ENCODE measurements at places on chromosomes 13 and 19.
A peak's percentile ranks its signal among the peaks of the same experiment; 100 is the strongest.

- DNase-seq, result no peak
These were observed 55.8 kb downstream of the VAV1 start for GRCh38 chr19:6828306-6828697.

- no peak for DNase-seq
These were observed 29.2 kb downstream of the SYDE1 start for GRCh38 chr19:15136234-15136954.

GRCh38 chr13:24313439-24313838, 4.1 kb downstream of the C1QTNF9 start:
- no peak for DNase-seq

DNA sequence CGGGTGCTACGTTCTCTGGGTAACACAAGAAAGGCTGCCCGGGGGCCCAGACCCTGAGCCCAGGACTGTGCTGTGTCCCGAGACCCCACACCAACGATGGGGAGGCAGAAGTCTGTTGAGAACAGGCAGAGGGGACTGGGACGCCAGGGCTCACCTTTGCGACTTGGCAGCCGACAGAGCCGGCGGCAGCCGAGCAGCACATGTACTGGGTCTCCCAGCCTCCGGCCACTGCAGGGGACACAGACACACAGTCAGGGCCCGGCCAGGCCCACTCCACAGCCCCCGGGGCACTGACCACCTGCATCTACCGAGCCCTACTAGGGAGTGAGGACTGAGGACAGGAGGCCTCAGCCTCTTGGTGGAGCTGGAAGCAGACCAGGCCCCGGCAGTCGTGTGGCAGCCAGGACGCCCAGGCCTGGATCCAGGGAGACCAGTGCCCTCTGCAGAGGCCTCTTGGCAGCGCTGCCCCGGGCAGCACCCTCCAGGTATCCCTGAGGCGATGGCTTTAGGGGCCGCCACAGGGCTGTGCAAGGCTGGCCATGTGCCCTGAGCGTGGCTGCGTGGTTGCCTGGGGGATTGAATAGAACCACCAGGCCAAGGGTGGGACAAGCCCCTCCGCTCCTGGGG, 5.6 kb upstream of the ATP8B3 start:
- no peak for DNase-seq

GRCh38 chr19:38970664-38971532, 4.6 kb downstream of the FBXO17 start:
- DNase-seq, result no peak

GRCh38 chr19:16288544-16288943, 36.1 kb upstream of the KLF2 start:
- DNase-seq, result no peak

DNA sequence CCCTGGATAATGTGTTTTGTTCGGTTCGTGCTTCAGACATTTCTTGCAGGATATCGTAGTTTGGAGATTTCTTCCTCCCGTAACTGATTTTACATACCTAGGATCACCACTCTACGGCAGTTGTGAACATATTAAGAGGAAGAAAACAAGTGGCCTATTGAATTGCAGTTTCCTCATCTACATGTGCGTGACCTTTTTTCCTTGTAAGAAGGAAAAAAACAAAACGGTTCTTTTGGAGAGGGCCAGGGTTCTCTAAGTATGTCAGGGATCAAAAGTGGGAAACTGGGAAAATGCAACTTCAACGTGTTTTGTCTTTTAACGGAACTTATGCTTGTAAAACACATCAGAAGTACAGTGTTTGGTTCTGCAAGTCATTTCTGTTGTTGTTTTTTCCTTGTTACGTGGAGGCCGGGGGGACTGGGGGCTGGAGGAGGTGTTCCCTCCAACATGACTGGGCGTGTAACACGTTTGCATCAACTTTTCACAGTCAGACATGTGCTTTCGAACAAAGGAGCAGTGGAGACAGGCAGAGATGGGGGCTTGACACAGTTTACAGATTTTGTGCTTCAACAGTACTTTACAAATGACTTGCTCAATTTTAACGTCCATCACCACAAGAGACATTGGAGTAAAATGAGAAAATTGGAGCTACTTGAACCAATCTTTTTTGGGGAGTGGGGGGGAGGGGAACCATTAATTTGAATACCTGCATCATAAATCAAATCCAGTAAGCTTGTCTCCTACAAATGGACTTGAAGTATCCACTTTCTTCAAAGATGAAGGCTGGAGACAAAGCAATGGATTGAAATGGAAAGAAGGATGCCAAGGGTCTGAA, 3.8 kb downstream of the ZC3H4 start:
- peak; percentile 63 for DNase-seq

DNA sequence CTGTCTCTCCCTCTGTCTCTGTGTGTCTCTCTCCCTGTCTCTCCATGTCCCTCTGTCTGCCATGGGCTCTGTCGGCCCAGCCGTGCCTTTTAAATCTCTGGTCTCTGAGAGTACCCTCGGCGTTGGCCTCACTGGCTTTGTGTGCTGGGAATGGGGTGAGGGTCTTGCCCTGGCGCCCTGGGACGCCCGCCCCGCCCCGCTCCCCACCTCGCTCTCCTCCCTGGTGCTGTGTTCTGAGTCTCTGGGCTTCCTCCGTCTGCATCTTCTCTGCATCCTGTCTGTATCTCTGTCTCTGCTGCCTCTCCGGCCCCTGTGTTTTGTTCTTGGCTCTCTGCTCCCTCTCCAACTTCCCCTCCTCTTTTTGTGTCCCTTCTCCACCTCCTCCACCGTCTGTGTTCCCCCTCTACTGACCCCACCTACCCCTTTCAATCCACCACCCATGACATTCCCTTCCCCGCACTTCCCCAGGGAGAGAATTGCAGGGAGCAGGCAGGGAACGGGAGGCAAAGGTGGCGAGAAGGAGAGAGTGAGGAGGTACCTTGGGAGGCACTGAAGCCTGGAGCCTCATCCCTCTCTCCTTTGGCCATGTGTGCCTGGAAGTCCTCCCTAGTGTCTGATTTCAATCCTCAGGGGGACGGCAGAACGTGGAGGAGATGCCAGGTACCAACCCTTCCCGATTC, 4.0 kb upstream of the MEIS3 start:
- DNase-seq, result no peak

DNA sequence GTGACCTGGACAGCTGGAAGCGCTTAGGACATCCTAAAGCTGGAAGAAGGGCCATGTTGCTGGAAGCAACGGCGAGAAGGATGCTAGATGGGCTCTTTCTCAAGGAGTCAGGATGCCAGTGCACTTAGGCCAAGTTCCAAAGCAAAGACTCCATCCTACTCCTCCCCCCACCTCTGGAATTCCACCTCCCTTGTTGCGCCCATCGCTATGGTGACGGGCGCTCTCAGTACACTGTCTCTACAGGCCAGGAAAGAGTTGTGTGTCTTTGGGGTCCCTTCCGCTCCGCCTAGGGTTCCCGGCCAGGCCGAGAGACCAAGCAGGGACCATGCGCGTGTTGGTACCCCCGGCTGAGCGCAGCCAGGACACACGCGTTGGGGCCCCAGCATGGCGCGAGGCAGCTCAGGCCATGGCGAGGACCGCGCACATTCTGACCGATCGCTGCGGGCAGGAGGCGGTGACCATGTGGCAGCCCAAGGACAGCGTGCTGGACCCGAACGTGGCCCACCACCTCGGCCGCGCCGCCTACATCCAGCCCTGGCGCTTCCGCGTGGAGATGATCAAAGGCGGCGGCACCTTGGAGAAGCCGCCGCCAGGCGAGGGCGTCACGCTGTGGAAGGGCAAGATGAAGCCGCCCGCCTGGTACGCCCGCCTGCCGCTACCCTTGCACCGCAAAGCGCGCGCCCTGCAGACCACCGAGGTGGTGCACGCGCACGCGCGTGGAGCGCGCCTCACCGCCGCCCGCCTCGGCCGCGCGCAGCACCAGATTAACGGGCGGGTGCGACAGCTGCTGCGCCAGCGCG, 31.0 kb upstream of the SLC1A6 start:
- DNase-seq, result no peak

- no peak for DNase-seq
These were observed 393.2 kb downstream of the DLEU7 start for GRCh38 chr13:50450279-50450678.

DNA sequence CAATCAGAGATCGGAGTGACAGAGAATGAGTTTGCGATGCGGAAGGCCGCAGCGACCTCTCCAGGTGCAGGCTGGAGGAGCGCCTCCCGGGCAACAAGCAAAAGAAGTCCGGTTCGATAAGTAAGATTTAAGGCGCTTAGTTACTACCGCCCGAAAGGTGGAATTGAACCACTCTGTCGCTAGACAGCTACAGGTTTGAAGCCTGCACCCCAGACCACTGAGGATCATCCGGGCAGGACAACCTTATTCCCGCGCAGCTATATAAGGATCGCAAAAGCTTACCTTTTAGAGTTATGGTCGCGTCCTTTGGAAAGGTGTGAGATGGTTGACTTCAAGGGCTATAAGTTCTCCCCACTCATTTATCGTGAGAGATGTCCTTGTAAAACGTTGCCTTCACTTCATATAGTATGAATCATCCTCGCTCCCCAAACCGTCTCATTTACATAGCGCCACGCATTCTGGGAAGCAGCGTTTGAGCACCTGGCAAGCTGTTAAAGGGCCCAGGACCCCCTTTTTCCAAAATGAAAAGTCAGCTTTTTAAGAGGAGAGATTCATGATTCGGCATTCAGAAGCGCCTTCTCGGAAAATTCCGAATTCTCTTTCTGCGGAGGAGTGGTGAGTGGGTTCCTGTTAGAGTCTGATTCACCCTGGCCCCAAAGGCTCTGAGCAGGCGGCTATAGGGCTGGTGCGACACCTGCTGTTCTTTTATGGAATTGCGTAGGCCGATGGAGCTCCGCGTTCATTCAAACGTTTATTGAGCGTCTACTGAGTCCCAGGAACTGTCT, 10.8 kb downstream of the FOSB start:
- DNase-seq, result peak; percentile 89

- DNase-seq, result no peak
These were observed 35.2 kb downstream of the MBNL2 start for GRCh38 chr13:97257228-97257755.

- DNase-seq, result no peak
These were observed 262.1 kb downstream of the DCT start for GRCh38 chr13:94217370-94217769.

DNA sequence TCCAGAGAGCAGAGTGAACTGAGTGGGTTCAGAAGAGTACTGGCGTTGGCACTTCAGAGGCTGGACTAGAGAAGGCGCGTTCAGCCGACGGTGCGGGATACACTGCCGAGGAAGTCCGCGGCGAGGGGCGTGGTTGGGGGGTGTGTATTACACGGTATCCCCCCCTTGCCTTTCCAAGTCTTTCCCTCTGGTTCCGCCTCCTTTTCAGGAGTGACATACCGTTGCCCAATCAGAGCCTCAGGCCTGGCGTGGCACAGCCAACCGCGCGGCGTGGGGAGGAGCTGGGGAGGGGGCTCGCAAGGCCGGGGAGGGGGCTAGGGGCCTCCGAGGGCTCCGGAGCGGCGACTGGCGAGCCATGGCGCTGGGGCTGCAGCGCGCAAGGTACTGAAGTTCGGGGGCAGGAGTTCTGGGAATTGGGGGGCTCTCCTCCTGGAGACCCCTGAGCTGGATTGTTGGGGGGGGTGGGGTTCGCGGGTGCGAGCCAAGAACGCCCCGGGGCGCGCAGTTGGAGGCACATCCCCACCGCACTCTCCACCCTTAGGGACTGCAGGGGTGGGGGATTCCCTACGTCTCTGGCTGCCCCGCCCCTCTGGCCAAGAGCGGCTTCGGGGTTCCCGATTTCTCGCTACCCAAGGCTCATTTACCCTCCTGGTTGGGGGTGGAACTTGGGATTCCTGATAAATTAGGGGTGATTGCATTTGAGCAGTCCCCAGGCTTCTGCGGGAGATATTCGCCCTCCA, at the start of gene HIF3A:
TSS of gene HIF3A (plus strand) at position 321 of the 740 bp plus-strand sequence. CDS start at position 356, 35 bp downstream.
- DNase-seq, result no peak

DNA sequence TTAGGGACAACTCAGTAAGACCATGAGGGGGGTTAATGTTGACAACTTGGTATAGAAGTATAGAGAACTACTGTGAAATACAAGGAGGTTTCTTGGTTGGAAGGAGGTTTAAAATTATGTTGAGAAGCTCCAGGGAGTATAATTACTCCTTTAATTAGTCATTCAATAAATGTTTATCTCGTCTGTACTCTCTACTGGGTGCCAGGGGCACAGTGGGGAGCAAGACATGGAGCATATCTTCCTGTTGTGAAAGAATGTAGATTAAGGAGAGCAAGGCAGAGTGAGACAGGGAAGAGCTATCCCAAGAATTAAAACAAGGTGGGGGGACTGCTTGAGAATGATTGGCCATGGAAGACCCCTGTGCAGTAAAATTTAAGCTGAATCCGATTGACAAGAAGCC, 33.7 kb upstream of the TDRD3 start:
- DNase-seq, result no peak

DNA sequence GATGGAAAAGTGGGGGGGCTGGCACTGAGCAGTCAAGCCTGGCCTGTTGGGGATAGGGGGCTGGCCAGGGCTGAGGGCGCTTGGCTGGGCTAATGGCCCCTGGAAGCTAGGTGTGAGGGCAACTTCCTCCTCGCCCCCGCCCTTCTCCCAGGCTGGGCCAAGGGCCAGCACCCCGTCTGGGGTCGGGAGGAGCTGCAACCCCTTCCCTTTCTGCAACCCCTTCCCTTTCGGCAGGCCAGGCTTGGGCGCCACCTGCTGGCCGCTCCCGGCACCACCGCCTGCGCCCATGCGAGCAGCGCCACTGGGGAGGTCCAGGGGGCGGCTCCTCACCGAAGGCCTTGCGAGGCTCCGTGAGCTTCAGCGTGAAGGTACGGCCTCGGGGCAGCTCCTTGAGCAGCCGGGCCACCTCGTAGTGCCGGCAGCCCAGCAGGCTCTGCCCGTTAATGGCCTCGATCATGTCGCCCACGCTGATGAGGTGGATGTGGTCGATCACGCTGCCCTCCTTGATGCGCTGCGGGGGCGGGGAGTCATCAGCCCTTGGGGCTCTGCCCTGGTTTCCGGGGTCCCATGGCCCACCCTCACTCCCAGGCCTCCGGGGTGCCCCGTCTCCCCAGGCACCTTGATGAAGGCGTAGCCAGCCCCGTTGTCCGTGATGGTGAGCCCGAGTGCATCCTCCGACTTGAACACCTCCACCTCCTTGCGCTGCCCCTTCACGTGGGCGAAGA, 5.0 kb upstream of the PTGER1 start:
- peak; percentile 56 for DNase-seq

DNA sequence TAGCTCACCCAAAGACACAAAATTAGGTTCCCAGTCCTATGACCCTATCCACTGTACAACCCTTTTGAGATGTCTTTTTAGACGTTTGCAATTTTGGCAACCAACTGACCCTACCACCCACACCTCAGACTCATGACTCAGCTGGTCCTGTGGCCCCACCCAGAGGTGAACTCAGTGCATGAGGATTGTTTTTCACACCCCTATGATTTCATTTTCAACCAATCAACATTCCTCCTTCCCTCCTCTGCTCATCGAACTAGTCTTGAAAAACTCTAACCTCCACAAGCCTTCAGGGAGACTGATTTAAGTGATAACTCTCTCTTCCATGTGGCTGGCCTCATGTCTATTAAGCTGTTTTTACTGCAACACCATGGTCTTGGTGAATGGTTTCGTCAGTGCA, 350.7 kb downstream of the UQCRFS1 start:
- no peak for DNase-seq

All from CD4-positive, alpha-beta T cell treated with Interleukin-6 at 100 ng/mL for 8 hours (primary cell).